ENCODE measurements at places on chromosomes 1 and 21.

GRCh38 chr21:37829447-37829846 lies 86.8 kb downstream of the KCNJ6 start:
- DNase-seq: peak; percentile 72

DNA sequence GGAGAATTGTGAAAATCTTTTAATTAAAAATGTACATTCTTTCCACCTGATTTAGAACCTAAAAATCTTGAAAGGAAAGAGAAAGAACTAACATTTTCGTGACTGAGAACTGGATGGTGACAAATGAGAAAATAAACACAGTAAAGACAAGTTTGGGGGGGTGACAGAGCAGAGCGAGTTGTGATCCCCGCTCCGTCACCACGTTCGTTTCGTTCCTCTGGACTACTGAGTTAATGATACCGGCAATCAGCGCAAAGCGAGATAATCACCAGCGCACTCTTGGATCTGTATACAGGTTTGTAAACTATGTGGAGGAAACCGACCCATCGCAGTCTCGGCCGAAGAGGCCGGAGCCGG lies 31.2 kb upstream of the CFAP126 start:
- DNase-seq: no peak

DNA sequence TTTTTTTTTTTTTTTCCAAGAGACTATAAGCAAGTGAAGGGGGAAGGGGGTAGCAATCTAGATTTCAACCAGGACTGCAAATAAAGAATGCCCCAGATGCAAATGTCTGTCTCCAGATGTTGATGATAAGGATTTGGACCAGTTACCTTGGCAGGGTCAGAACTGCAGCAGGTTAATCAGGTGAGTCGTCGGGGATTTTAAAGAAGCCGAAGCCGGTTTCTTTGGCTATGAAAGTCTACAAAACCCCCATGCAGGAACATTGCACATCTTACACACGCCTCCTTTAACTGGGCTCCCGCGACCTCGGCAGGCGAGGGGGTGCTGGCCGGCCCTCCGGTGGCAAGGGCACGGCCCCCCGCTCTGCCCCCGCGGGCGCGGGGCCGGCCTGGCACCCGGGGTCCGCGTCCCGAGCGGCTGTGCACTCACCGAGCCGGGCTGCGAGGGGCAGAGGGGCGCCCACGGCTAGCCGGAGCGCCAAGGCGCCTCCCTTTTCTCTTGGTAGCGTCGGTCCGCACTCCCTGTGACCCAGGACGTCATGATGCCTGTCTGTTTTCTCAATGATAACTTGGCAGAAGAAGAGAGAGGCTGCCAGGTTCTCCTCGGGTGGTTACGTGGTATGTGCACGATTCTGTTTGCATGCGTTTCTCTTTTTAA lies 366.3 kb upstream of the ESRRG start:
- peak; percentile 35 for DNase-seq

GRCh38 chr1:167186771-167187170 lies 33.9 kb upstream of the POU2F1 start:
- no peak for DNase-seq

- no peak for DNase-seq
Measured at GRCh38 chr1:193931356-193931755, 744.9 kb upstream of the B3GALT2 start.

- DNase-seq: no peak
Measured at GRCh38 chr1:181208967-181209366, 120.5 kb downstream of the IER5 start.

- DNase-seq: no peak
Measured at GRCh38 chr1:222790520-222790919, 24.3 kb upstream of the DISP1 start.

GRCh38 chr1:58596631-58597052 lies 19.6 kb upstream of the TACSTD2 start:
- DNase-seq: no peak

- DNase-seq: peak; percentile 75
Measured at GRCh38 chr1:85580872-85581801, 576 bp downstream of the CCN1 start.

- no peak for DNase-seq
Measured at GRCh38 chr1:44784094-44785028, 3.6 kb downstream of the BEST4 start.

- no peak for DNase-seq
Measured at GRCh38 chr21:34852448-34852847, 183.7 kb downstream of the CLIC6 start.

- DNase-seq: no peak
Measured at GRCh38 chr1:63893976-63894375, 120.2 kb downstream of the ROR1 start.

DNA sequence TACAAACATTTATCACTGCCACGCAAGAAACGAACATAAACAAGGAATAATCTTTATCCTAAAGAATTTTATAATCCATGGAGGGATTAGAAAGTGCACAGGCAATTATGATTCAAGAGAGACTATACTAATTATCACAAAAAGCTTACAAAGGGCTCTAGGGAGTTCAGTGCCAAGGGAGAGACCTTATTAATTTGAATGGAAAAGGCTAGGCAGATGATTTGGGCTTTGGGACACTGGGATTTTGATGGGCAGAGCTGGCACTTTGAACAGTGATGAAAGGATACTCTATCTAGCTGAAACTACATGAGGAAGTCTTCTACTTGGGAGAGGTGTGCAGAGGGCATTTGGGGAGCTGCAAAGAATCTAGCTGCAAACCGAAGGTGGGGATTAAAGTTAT lies 48.9 kb upstream of the IVNS1ABP start:
- DNase-seq: no peak

DNA sequence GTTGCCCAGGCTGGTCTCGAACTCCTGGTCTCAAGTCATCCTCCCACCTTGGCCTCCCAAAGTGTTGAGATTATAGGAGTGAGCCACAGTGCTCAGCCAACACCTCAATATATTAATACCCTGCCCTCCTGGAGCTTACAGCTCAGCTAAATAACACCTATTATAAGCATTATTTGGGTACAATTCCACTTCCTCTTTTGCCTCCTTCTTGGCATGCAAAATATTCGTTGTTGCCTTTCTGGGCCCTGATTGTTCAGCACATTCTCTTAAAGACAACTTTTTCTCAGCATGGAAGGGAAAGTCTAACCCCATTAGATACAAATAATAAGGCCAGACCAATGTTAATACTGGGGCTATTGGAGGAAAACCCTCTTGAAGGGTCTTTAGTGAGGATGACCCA lies 2.8 kb downstream of the PAQR7 start:
- no peak for DNase-seq

GRCh38 chr1:156822680-156823079 lies 6.0 kb upstream of the SH2D2A start:
- no peak for DNase-seq

DNA sequence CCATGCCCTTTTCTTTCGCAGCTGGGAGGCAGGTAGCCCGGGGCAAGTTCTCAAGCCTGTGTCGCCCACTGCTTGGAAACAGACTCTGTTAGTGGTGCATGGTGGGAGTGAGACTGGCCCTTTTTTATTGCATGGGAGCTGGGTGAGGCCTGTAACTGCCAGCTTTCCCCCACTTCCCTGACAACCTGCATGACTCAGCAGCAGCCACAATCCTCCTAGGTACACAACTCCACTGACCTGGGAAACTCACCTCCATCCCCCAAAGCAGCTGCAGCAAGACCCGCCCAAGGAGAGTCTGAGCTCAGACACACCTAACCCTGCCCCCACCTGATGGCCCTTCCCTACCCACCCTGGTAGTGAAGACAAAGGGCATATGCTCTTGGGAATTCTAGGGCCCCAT lies 25.8 kb downstream of the PIGP start:
- DNase-seq: no peak

DNA sequence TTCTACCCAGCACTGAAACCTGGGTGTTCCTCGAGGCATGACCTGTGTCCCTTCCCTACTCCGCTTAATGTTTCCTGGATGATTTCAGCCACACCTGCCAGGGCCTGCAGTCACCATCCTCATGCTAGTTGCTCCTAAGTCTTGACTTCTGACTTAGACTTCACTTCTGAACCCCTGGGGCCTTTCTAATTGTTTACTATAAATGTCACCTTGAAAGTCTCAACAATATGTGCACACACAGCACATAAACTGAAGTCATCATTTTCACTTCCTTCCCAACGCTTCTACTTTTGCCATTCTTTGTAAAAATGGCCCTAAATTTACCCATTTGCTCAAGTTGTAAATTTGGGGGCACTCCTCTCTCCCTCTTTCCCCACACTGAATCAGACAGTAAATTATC lies 141.1 kb downstream of the DYRK1A start:
- no peak for DNase-seq

GRCh38 chr1:64539781-64540218 lies 69.9 kb downstream of the CACHD1 start:
- peak; percentile 73 for DNase-seq

DNA sequence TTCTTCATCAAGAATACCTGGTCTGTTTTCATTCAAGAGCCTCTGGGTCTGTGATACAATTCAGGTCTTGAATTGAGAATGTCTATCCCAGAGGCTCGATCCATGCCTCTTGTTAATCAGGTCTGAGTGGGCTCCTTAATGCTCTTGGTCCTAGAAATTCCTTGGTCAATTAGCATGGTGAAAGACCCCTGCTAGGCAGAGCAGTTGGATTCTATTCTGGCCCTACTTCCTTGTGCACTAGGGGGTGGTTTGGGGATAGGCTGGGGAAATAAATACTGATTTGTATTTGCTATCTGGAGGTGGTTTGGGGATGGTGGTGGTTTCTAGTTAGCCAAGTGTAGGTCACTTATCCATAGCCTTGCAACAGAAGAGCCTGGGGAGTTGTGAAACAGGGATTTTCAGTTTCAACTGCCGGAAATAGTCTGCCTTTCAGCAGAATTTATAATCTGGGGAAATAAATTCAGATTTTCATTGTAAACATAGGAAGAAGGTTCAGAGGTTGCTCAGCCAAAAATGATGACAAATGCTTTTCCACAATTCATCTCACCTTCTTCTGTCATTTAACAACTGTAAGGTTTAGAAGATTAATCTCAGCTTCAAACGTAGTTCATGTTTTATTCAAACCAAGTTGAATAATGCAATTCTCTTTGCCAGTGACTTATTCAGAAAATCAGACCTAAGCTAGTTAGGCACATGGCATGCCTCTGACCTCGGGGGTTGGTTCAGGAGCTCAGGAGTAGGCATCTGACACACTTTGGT lies 22.2 kb upstream of the SCAF4 start:
- no peak for DNase-seq

DNA sequence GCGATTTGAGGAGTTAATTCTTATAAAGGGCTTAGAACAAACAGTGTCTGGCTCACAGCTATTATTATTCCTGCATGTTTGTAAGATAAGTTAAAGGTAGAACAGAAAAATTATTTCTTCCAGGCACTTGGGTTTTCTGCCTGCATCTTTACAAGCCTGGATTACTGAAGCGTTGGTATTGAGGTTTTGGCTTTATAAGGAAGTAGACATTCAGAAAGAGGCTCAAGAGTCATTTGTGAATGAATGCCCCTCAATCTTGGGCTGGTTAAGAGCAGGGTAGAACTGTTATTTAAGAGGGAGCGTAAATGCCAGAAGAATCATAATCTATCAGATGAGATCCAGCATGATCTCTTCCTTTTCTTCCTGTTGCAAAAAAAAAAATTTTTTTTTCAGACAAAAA lies 77.3 kb upstream of the ARID1A start:
- DNase-seq: no peak

GRCh38 chr1:17603091-17603841 lies 63.8 kb downstream of the ARHGEF10L start:
- no peak for DNase-seq

DNA sequence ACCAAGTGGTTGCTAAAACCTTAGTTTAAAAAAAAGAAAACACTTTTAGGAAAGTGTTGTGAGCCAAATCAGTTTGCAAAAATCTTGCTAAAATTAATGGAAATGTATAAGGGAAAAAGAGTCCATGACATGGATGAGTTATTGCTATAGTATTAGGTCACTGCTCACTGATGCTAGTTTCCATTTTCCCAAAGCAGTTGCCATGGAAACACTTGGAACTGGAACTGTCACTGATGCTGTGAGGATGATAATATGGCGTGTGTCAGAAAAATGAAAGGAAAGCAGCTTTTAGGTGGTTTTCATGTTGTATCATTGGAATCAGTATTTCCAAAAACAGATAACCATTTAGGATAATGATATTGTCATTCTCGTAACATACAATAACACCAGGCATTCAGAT lies 104.4 kb downstream of the PHTF1 start:
- no peak for DNase-seq

- peak; percentile 23 for DNase-seq
Measured at GRCh38 chr1:2587071-2587859, 688 bp downstream of the PRXL2B start.

GRCh38 chr1:198880397-198880796 lies 241.6 kb downstream of the PTPRC start:
- peak; percentile 25 for DNase-seq

- DNase-seq: peak; percentile 92
Measured at GRCh38 chr1:41493117-41493536, 8.6 kb upstream of the EDN2 start.

DNA sequence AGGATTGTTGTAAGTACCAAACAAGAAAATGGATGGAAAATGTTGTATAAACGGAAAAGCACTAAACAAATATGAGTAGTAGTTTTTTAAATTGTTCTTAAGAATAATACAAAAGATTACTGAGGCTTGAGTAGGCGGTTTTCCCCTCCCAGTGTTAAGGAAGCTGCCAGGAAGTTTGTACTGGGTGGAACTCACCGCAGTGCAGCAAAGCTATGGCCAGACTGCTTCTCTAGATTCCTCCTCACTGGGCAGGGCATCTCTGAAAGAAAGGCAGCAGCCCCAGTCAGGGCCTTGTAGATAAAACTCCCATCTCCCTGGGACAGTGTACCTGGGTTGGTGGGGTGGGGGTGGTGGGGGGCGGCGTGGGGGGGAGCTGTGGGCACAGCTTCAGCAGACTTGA lies 58.7 kb downstream of the XCL2 start:
- no peak for DNase-seq

- DNase-seq: no peak
Measured at GRCh38 chr1:155424091-155424490, 103.4 kb downstream of the RUSC1 start.

- no peak for DNase-seq
Measured at GRCh38 chr1:20074725-20075171, 4.8 kb downstream of the PLA2G5 start.

GRCh38 chr1:210747890-210748289 lies 386.1 kb downstream of the KCNH1 start:
- no peak for DNase-seq

- DNase-seq: no peak
Measured at GRCh38 chr21:15277466-15277865, 212.7 kb upstream of the NRIP1 start.

- DNase-seq: peak; percentile 23
Measured at GRCh38 chr1:93171549-93172034, 8.6 kb downstream of the TMED5 start.

GRCh38 chr1:109368464-109368863 lies 29.3 kb downstream of the SORT1 start:
- no peak for DNase-seq

GRCh38 chr1:177920091-177920490 lies 49.8 kb downstream of the SEC16B start:
- DNase-seq: no peak

- peak; percentile 83 for DNase-seq
Measured at GRCh38 chr1:83508485-83509151, 490.3 kb downstream of the TTLL7 start.
